ENCODE measurements at places on chromosomes 16 and 17.

DNA sequence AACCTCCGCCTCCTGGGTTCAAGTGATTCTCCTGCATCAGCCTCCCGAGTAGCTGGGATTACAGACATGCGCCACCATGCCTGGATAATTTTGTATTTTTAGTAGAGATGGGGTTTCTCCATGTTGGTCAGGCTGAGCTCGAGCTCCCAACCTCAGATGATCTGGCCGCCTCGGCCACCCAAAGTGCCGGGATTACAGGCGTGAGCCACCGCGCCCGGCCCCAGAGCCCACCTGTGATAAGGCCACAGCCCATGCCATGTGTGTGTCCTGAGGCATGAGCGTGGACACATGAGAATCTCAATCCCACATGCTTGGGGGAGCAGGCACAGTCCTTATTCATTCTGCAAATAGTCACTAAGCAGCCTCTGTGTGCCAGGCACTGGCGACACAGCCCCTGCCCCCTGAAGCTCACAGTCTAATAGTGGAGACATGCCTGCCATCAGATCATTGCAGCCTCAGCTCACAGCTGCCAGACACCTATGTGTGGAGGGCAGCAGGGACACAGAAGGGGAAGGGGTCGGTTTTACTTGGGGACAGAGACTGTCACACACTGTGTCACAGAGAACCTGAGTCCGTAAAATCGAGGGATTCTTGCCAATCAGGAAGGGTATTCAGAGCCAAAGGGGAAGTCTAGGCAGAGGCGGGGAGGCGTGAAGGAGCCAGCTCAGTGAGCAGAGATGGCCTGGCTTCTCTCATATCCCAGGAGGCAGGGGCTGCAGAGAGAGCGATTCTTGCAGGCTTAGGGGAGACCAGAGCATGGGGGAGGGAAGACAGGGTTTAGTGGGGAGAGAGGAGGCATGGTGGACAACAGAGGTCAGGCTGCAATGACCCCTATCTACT is 9.4 kb upstream of the ABCC3 start:
- no peak for DNase-seq

DNA sequence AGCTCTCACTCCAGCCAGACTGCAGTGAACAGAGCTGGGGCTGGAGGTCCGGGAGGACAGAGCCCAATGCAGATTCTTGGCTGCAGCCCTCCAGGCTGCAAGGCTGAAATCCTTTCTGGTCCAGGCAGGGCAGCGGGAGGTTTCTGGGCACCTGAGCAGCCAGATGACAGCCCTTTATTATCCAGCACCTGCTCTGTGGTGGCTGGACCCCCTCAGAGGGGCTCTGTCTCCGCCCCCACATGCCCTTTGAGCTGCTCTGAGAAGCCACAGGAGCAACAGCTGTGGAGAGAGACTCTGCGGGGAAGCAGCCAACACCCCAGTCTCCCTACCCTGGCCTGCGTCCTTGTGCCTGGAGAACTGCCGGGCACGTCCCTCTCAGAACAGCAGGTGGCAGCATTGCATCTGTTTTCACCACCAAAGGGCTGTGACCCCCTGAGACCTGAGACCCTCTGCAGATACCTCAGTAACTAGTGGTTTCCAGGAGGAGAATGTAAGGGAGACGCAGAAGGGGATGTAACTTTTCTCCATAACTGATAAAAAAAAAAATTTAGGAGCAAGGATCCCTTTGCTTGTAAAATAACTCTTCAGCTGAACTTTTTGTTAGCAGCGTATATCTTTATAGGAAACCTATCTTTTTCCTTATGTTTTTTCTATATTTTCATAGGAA is 3.7 kb upstream of the CNP start:
- DNase-seq = peak; percentile 79

- no peak for DNase-seq
These were observed 8.1 kb downstream of the ARHGAP23 start for GRCh38 chr17:38436386-38436785.

DNA sequence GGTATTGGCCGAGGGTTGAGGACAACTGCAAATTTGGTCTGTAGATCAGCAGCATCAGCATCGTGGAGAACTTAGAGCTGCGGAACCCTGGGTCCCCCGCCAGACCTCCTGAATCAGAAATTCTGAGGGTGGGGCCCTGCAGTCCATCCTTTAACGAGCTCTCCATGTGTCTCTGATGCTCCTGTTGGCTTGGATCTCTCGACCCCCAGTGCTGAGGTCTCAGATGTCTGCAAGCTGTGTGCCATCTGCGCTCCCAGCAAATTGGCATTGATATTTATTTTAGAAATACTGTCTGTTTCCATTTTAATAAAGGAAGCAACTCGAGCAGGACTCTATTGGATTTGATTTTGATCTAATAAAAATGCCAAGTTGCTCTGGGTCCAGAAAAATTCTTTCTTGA is 250.0 kb downstream of the KATNIP start:
- no peak for DNase-seq

DNA sequence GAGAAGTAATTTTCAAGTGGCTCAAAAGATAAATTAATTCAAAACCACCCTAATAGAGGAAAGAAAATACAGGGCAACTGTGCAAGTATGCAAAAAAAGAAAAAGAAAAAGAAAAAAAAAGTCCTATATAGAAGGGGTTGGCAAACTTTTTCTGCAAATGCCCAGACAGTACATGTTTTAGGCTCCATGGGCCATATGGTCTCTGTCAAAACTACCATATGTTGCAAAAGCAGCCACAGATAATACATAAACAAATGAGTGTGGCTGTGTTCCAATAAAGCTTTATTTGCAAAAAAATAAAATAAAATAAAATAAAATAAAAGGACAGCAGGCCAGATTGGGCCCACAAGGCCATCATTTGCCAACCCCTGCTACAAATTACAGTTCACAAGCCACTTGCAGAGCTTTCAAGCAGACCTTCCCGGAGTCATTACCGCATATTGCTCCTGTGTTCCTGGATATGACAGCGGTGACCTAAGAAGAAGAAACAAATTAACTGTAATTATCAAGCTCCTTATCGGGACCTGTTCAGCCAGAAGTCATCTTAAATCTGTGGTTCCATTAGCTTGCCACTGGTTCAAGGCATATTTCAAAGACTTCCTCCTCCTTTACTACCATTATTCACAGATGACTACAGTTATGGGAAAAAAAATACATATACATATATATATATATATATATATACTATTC is 15.9 kb downstream of the ZC3H7A start:
- no peak for DNase-seq

DNA sequence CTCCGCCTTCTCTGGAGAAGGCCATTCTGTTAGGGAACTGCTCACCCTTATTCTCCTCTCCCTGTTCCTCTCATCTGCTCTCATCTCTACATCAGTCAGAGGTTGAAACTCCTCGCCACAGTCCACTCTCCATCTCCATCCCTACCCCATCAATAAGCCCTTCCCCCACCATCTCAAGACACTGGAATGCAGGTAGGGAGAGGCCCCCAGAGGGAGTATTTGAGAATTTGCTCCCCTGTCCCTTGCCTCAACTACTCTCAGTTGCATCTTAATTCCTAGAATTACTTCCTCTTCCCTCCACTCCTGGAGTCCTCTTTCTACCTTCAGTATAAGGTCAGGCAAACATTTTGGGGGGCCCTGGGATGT is 2.0 kb upstream of the AATF start:
- no peak for DNase-seq

DNA sequence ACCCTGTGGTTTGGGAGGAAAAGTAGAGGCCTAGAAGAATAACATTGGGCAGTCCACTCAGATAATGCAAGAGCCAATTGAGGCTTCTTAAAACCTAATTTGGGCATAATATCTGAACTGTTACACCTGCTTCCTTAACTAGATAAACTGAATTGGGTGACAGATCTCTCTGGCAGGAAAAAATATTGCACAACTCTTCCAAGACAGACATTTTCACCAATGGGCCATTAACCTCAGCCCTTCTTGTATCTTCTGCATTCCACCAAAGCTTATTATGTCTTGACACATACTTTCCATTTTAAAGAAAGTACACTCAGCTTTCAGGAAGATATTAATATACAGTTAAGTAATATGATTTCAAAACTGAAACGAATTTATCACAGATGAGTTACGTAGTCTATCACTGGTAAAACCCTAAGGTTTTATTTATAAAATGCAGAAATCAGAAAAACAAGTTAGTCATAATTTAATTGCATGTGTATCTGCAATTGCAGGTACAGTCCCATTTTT is 79.9 kb upstream of the MON1B start:
- no peak for DNase-seq

- no peak for DNase-seq
These were observed 258.6 kb upstream of the FOXF1 start for GRCh38 chr16:86251682-86252081.

- DNase-seq = peak; percentile 24
These were observed 8.1 kb upstream of the EFCAB13 start for GRCh38 chr17:47315451-47316266.

- no peak for DNase-seq
These were observed 96.1 kb upstream of the ELAC2 start for GRCh38 chr17:13113821-13114525.

DNA sequence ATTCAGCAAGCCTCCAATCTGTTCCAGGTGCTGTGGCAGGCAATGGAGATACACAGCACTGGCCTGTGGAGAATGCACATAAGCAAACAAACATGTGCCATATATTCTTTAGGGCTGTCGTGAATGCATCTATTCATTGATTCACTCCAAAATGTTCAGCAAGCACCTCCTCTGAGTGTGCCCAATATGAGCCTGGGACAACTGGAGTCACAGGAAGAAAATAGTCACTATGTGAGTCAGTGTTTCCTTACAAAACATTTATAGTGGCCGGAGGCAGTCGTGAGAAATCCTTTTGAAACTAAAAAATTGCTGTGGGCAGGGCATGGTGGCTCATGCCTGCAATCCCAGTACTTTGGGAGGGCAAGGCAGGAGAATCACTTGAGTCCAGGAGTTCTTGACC is 310.1 kb downstream of the CA10 start:
- no peak for DNase-seq

- peak; percentile 38 for DNase-seq
These were observed 82.2 kb downstream of the PLXDC1 start for GRCh38 chr17:39069114-39069756.

DNA sequence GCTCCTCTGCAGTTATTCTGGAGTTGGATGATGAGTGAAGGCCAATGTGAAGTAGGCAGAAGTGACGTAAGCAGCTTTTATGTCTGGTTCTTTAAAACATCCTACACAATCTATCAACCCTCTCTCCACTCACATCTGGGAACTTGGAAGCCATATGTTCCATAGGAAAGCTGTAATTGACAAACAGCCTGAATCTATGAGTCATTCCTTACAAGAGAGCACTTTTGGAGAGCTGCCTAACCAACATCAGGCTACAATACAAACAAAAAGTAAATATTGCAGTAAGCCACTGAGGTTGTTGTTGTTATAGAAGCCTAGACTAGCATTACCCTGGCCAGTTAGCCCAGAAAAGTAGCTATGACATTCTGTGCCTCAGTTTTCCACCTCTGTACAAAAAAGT is 5.9 kb downstream of the CCL7 start:
- no peak for DNase-seq

DNA sequence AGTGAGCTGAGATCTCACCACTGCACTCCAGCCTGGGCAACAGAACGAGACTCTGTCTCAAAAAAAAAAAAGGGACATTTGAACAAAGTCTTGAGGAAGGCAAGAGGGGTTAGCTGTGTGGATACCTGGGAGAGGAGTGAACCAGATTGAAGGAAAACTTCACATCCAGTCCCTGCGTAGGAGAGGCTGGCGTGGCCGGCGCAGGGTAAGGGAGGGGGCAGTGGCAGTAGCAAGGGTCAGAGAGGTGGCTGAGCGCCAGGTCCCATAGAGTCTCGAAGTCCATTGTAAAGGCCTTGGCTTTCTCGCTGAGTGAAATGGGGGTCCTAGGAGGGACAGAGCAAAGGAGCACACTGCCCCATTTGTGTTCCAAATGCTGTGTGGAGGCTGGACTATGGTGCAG is 171.8 kb upstream of the WSCD1 start:
- no peak for DNase-seq

DNA sequence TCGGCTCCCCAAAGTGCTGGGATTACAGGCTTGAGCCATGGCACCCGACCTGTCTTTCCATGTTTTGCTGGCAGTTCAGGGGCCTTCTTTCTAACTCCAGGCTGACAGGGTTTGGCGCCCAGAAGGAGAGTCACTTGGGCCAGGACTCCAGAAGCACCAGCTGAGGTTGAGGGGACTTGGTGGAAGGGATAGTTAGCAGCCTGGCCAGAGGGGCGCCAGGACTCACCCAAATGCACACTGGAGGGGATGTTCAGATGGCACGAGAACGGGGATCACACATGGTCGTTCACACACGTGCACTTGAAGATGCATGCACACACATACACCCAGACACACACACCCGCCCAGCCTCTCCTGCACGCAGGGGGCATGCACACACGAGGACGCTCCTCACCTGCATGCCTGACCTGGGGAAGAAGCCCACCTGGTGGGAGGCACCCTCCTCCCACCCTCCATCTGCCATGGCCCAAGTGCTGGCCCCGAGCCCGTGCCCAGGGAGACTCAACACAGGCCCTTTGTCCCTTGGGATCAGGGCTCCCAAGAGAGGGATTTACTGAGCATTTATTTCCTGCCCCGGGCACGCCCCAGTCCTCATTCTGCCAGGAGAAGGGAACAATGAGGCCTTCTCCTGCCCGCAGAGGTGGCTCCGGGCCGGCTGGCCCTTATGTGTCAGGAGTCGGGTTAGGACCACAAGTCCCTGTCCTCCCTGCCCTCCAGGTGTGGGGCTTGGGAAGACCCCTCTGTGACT is 2.3 kb upstream of the PRSS21 start:
- no peak for DNase-seq

GRCh38 chr17:42843358-42843934 is 934 bp upstream of the AOC2 start:
- no peak for DNase-seq

- DNase-seq = no peak
These were observed 2.6 kb upstream of the ATP2A3 start for GRCh38 chr17:3966720-3967363.

- DNase-seq = no peak
These were observed at the start of gene CCL18 for GRCh38 chr17:36063786-36064541. TSS of gene CCL18 (plus strand) at chr17:36064272. CDS start at chr17:36064343, 71 bp downstream.

- no peak for DNase-seq
These were observed 15.3 kb upstream of the FZD2 start for GRCh38 chr17:44541884-44542581.

DNA sequence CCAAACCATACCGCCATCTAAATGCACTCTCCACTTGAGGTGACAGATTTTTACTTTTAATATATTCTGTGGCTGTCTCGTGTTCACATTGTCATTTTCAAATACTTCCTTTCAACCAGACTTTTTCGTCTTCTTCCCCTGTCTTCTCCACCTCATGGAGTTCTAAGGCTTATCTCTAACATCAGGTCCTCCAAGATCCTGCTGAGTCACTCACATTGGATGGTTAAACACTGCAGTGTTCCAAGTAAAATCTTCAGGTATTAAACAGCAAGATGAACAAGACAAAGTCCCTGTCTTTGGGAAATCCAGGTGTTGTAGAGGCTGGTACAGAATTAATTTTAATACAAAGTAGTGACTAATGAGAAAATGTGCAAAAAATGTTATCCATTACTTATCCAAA is 330.2 kb upstream of the KIF2B start:
- DNase-seq = no peak

DNA sequence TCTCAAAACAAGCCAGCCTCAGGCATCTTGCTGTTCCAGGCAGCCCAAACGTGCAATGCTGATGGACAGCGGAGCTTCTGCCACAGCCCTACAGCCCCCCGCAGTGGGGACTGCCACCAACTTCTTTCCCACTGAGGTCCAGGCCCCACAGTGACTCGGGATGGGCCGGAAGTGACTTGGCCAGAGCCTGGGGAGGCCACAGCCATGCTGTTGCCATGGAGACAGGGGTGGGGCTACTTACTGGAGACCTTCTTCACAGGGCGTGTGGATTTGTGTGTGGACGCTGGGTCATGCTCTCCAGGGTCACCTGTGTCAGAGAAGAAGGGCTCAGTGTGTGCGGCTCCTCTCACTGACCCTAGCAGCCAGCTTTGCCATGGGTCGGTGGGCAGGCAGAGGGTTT is 15.0 kb downstream of the TRIM25 start:
- DNase-seq = no peak

Measured in neuronal stem cell (in vitro differentiated cells).